Smooth muscle cell of the pulmonary artery (primary cell): ENCODE measurements at places on chromosomes 2 and 18. TPM values are rescaled to one million over a fixed set of nuclear protein-coding genes. Genes with fewer than 3 reads are reported as not detected.

The ICOS gene
- 0.07 TPM in 1 of 2 replicates, not detected in the other for total RNA-seq

The ESPNL gene
- total RNA-seq, result 1.9 and 2.5 TPM in 2 replicates

The SPHKAP gene
- 0.13 TPM in 1 of 2 replicates, not detected in the other for total RNA-seq

The LRRTM1 gene
- not detected in 2 replicates for total RNA-seq

The PTH2R gene
- total RNA-seq, result 0.07 and 0.17 TPM in 2 replicates

The IL1R1 gene
- 109 and 129 TPM in 2 replicates for total RNA-seq

The CRYBA2 gene
- total RNA-seq, result not detected in 2 replicates

The INPP5D gene
- 0.59 and 0.65 TPM in 2 replicates for total RNA-seq

The UGT1A8 gene
- 0.17 TPM in 1 of 2 replicates, not detected in the other for total RNA-seq

The ANKRD62 gene
- total RNA-seq, result not detected in 2 replicates
